ENCODE measurements at places on chromosomes 2 and 18. TPM values are rescaled to one million over a fixed set of nuclear protein-coding genes. Genes with fewer than 3 reads are reported as not detected.

GRCh38 chr2:147740211-147740927, 104.5 kb upstream of the ACVR2A start:
- DNase-seq = no peak

The UGT1A3 gene
- total RNA-seq = 0.16 TPM

The HOXD13 gene
- not detected for total RNA-seq

The CHN1 gene
- total RNA-seq = 14.7 TPM

Measured in breast epithelium (tissue), 4 donors.